MM.1S (cell line): ENCODE measurements at places on chromosomes 1 and 21.
A peak's percentile ranks its signal among the peaks of the same experiment; 100 is the strongest.

DNA sequence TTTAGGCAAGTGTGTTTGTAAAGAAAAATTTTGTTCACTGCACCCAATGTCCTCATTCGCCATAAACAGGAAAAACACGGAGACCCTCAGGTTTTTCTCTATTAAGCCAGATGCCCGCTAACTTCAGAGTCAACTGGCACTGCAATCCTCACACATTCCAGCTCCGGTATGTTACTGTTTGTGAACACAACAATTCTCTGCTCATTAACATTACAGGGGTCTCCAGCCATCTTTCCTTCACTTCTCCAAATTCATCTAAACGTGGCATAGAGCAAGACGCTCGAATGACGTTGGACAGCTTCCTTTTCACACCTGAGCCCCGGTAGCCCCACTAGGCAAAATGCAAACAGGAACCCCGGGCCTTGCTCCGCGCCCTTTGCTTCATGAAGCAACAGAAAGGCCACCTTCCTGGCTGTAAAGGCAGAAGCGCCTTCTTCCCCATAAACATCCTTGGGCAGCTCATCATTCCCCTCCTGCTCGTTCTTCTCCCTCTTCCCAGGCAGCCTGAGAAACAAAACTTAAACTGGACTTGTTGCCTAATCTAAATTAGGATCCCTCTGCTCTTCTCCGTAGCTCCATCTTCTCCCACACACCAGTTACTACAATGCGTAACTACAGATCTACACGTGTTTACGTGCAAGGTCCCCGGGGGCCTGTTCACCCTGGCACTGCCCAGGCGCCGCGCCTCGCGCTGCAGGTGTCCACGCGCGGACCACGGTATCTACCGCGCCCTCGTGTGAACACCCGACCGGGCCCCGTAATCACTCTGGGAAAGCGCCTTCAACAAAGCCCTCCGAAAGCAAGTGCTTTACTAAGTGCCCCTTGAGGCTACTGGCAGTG is 1.2 kb downstream of the LBR start:
- peak; percentile 63 for DNase-seq

DNA sequence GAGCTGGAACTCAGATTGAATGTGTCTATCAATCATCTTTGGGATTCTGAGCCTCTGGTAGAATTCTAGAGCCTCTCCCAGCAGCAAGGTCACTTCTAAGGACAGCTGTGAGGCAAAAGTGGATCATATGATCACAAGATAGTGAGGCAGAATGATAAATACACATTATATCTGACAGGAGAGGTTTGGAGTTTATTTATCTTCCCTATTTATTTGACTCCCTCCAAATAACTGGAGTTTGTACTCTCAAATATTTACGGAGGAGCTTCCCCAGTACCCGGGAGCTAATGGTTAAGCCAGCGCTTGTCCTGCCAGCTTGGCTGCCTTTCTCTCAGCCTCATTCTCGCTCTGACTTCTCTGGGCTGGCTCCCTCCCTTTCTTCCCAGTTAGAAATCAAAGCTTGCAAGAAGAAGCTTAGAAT is 2.3 kb downstream of the HMGCS2 start:
- no peak for DNase-seq

- DNase-seq = no peak
These were observed 56.2 kb upstream of the POFUT2 start for GRCh38 chr21:45343891-45344290.

DNA sequence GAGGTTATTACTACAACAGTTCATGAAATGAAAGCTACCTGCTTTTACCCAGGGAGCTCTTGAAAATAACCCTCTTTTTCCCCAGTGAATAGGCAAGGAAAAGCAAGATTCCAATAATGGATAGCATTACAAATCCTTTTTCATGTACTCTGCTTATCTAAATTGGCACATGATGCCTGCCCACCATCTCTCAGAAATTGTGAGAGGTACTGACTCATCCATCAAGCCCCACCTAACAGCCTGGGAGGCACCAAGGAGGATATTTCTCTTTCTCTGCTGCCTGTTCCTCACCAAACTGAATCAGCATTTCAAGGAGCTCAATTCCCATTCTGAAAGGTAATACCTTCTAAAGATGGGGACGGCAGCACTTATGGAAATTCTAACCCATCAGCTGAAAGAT is 34.4 kb downstream of the PALMD start:
- no peak for DNase-seq

GRCh38 chr21:14095056-14095455 is 115.7 kb downstream of the LIPI start:
- no peak for DNase-seq
